Stimulated activated CD4-positive, alpha-beta T cell treated with anti-CD3 and anti-CD28 coated beads, Interleukin-4, amount 100 ng/mL, for 4 hours (primary cell): ENCODE measurements at places on chromosomes 11 and 22.

- DNase-seq = no peak
These were observed 345.7 kb upstream of the NARS2 start for GRCh38 chr11:78920329-78920728.

DNA sequence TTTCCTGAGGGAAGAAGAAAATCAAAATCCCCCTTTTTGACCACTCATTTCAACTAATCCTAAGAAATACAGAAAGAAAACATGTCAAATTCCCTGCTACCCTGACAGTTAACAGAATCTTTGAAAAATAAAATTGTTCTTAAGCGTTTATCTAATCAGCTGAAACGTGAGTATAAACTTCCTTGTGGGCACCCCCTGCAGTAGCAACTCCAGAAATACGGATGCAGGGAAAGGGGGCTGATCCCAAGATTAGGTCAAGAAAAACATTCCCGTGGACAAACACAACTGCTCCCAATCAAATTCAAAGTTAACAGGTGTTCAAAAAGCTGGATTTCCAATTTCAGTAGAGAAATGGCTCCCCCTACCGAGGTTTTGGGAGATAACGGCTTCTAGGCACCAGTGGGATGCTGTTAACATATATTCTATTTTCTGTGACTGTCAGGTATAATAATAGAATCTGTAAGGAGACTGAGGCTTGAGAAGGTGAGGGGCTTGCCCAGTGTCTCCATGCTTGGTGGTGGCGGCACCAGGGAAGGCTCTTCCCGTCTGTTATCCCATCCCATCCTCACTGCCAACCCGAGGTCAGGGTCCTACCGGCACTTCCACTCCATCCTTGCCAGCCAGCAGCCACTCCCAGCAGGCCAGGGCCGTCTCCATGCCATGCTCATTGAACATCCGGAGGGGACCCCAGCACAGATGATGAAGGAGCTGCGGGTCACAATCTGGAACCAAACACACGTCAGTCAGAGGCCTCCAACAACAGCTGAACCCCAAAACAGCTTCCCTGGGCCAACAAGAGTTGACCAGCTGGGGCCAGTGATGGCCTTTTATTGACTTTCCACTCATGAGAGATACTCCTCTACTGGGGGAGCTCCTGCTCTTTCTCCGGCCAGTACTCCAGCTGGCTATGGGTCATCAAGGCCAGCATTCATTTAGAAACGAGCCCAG, 32.0 kb upstream of the SERPIND1 start:
- DNase-seq = peak; percentile 13

DNA sequence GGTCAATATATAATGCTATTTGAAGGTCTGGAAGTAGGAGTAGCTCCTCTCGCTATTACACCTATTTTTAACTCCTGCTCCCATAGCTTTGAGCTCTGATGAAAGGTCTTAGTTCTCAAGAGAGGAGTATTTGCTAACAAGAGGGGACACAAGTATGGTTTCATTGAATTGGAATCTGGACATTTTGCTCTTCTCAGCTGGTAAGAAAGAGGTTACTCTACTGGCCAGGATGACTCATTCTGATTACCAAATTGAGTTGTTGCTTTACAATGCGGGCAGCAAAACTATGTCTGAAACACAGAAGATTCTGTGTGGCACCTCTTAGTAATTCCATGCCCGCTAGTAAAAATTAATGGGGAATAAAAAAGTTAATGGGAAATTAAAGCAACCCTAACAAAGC, 63.6 kb upstream of the EP300 start:
- DNase-seq = no peak

- DNase-seq = no peak
These were observed 530.7 kb upstream of the CHORDC1 start for GRCh38 chr11:90753546-90753945.

GRCh38 chr11:15641271-15642045, 526.7 kb downstream of the INSC start:
- no peak for DNase-seq

GRCh38 chr11:117832511-117832910, 8.0 kb upstream of the FXYD2 start:
- DNase-seq = no peak

GRCh38 chr22:32776802-32777201, 24.7 kb upstream of the TIMP3 start:
- no peak for DNase-seq

- no peak for DNase-seq
These were observed 46.5 kb downstream of the CDPF1 start for GRCh38 chr22:46203601-46203980.

GRCh38 chr11:86800960-86801272, 574 bp downstream of the PRSS23 start:
- DNase-seq = no peak

GRCh38 chr11:65718964-65719492, 1.6 kb downstream of the RNASEH2C start:
- DNase-seq = no peak

GRCh38 chr11:88886796-88887195, 179.0 kb downstream of the GRM5 start:
- no peak for DNase-seq

- DNase-seq = no peak
These were observed 25.8 kb downstream of the DDIAS start for GRCh38 chr11:82927264-82927880.

- DNase-seq = no peak
These were observed 1497.7 kb downstream of the TBC1D22A start for GRCh38 chr22:48259991-48260670.

GRCh38 chr11:119363081-119363850, 16.8 kb upstream of the MFRP start:
- DNase-seq = no peak

- DNase-seq = no peak
These were observed 5.1 kb downstream of the SSTR3 start for GRCh38 chr22:37206841-37207821.

DNA sequence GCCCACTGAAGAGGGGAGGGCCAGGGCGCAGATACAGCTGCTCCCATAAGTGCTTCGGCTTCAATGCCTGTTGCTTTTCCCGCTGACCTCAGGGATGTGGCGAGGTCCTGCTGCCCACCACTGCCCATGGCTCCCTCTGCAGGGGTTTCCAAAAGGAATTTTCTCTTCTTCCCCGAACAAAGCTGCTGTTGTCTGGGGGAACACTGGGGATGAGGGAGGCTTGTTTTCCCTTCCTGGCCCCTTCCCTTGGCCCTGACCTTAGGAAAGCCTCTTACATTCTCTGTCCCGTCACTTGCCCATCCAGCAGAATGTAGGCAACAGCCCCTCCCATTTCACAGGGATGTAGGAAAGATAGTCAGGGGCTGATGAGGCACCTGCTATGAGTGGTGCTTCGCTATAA, 34.8 kb downstream of the CD82 start:
- no peak for DNase-seq

DNA sequence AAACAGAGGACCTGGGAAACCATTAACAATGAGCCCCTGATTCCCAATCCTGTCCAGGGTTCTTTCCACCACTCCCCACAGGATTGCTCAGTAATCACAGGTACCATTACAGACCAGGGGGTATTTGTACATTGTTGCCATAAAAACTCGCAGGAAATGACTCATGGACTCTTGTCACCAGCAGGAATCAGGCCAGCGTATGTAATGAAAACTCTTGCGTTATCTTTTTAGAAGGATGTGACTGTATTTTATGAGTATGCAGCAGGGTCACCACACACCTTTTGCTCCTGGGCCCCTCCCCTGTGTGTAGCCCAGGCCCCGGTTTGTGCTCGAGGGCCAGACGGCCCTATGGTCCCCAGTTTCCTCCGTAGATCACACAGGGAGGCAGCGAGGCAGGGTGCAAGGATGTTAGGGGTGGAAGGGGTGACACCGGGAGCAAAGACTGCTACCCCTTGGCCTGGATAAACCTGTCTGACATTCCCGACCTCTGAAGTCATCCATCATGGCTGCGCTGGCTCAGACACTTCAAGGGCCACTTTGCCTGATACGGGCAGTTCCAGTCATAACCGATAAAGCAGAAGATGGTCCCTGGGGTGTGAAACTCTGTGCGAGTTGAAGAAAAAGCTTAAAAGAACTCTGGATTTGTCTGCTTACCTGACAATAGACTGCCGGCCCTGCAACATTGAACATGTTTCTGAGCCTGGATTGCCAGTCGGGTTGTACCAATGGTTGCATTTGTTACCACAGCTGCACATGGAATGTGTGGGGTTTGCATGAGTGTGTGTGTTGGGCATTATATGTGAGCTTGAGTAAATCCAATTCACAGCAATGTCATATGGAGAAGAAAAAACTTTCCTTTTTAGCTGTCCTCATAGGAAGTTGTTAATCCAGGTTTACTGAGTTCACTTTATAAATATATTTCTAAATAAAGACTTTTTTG, 56.9 kb downstream of the MICAL2 start:
- DNase-seq = no peak

DNA sequence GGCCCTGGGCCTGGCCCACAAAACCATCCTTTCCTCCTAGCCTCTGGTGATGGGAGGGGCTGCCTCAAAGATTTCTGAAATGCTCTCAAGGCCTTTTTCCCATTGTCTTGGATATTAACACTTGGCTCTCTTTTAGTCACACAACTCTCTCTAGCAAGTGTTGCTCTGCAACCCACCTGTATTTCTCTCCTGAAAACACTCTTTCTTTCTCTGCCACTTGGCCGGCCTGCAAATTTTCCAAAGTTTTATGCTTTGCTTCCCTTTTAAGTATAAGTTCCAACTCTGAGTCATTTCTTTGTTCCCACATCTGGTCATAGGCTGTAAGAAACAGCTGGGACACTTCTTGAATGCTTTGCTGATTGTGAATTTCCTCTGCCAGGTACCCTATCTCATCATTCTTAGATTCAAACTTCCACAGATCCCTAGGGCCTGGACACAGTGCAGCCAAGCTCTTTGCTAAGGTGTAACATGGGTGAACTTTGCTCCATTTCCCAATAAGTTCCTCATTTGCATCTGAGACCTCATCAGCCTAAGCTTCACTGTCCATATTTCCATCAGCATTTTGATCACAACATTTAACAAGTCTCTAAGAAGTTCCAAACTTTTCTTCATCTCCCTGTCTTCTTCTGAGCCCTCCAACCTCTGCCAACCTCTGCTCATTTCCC, 93.8 kb downstream of the TRIM29 start:
- no peak for DNase-seq

GRCh38 chr11:60917267-60917666, 3.3 kb downstream of the TMEM109 start:
- no peak for DNase-seq

DNA sequence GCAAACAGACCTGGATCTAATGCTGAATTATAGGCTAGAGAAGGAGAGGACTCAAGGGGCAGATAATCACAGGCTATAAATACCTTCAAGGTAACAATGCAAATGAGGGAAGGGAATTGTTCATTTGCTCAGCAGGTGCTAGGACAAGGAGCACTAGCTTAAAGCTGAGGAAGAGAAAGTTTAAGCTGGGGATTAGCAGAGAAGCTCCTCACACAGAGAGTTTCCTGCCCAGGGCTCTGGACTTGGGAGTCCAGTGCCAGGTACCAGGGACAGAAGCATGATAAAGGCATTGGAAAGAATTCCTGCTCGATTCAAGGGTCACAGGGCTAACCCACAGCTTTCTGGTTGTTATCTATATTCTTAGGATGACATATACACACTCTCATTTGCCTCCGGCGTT, 509.9 kb downstream of the NTM start:
- no peak for DNase-seq

DNA sequence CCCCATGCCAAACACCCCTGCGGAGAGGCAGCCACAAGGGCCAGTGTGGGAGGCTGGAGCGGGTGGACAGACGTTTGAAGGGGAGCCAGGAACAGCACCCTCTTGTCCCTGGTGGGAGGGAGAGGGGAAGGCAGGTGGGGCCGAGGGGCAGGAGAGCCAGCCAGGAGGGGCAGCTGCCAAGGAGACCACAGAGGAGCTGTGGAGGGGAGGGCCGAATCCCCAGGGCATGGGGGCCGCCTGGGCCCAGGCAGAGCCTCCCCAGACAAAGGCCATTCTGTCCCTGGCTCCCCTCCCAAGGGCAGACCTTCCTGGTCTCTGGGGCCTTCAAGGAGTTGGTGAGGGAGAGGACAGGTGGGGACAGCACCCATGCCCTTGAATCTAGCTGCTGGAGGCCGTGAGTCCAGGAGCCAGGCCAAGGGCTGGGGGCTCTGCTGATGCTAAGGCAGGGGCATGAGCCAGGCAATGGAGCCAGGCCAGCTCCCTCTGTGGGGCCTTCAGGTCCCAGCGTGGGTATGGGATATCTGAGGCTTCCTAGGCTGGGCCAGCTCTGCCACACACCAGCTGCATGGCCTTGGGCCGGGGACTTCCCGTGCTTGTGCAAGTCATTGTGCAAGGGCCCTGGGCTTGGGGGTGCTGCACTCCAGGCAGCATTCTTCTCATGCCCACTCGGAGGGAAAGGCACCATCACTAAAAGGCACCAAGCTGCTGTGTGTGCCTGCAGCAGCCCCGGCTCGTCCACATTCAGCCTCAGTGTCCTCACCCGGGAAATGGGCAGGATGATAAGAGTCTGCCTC, 11.4 kb downstream of the EMID1 start:
- DNase-seq = no peak

- DNase-seq = no peak
These were observed 33.4 kb upstream of the HMOX1 start for GRCh38 chr22:35347462-35347861.

DNA sequence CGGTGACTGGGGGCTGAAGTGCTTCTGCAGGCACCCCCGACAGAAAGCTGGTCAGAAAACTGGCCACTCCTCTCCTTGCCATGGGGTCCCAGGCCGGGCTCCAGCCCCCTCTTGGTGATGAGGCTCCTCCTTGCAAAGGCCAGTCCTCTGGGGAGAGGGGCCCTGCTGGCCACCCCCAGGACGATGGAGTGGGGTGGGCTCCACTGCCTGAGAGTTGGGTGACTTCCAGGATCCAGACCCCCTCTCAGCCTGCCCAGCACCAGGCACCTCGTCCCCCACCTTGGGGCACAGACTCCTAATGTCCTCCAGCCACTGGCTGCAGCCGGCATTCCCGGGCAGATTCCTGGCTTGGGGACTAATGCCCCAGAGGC, 441 bp upstream of the RPS6KA4 start:
- DNase-seq = no peak

DNA sequence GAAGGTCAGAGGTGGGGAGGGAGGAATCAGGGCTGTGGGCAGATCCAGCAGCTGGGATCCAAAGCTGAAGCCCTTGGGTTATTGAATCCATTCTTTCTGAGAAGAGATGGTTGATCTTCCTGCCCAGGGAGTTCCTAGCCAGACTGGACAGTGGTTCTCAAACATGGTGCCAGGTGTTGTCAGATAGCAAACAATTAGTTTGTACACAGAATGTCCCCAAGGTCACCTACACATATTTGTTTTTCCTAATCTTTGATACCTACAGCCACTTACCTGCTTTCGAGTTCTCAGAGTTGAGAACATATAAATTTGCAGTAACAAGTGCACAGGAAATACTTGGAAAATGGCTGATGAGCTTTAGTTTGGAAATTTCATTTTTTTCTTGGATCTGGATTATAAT, 54.5 kb downstream of the BMAL1 start:
- DNase-seq = no peak

DNA sequence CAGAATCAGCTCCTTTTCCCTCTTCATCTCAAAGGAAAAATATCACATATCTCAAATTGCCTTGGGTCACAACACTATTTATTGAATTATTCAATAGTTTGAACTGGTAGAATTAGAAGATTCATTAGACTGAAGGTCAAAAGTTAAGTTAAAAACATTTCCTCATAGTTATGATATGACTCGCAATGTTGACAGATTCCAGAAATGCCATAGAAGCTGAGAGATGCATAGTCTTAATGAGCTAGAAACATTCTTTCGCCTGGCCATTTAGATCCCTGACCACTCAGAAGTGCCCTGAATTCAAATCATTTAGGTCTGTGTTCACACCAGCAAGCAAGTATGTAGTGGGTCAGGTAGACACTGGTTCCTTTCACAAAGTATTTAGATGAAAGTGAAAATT, 44.4 kb downstream of the FAT3 start:
- DNase-seq = no peak

- no peak for DNase-seq
These were observed 20.3 kb downstream of the MB start for GRCh38 chr22:35596821-35597220.
